Prostate gland (tissue), 2 donors: ENCODE measurements at places on chromosomes 1 and 21. TPM values are rescaled to one million over a fixed set of nuclear protein-coding genes. Genes with fewer than 3 reads are reported as not detected.

Gene UTS2
- not detected for total RNA-seq

Gene ALPL
- 6.3 TPM for total RNA-seq

Gene ARF1
- 512 TPM for total RNA-seq

Gene CD244
- total RNA-seq, result 0.55 TPM

Gene TFF2
- total RNA-seq, result not detected

Gene ZNF124
- total RNA-seq, result 44.6 TPM
